Esophagus muscularis mucosa (tissue), 4 donors: ENCODE measurements at places on chromosomes 5 and 9. TPM values are rescaled to one million over a fixed set of nuclear protein-coding genes. Genes with fewer than 3 reads are reported as not detected.

- DNase-seq: no peak
- H3K36me3 ChIP-seq: no peaks in the 10 kb centered on the region
- no peaks in the 10 kb centered on the region for H3K27me3 ChIP-seq
- no peaks in the 10 kb centered on the region for H3K4me1 ChIP-seq
- no peak overlapping the region for H3K4me3 ChIP-seq
These were observed 483.2 kb downstream of the CDH10 start for GRCh38 chr5:24161559-24161958.

DNA sequence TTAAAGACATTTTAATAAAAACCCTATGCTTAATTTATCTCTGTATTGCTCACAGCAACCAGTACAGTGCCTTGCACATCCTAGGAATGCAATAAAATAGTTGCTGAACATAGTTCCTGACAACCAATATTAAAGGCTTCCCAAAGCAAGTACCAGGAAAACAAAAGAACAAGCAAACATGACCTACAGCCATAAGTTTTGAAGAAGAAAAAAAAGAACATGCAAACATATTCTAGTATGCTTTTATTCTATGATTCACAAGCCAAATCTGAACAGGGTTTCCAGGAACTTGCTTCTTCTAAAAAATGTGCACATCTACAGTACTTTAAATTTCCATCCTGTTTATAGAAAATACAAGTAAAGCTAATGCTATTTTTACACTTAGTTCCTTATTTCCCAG, 4.5 kb downstream of the CEMIP2 start:
- H3K4me1 ChIP-seq: peaks cover 12% of the 10 kb centered on the region
- H3K27me3 ChIP-seq: no peaks in the 10 kb centered on the region
- H3K27ac ChIP-seq: no peak overlapping the region
- H3K4me3 ChIP-seq: no peak overlapping the region
- no peaks in the 10 kb centered on the region for H3K36me3 ChIP-seq

DNA sequence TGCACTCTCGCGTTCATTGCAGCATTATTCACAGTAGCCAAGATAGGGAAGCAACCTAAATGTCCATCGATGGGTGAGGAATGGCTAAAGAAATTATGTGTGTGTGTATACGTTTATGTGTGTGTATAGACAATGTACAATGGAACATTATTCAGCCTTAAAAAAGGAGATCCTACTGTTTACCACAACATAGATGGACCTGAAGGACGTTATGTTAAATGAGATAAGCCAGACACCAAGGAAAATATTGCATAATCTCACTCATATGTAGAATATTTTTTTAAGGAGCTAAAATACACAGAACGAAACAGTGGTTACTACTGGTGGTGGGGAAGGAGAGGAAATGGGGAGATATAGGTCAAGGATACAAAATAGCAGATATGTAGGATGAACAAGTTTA, 2.4 kb downstream of the KIF2A start:
- no peak overlapping the region for H3K27ac ChIP-seq
- H3K4me3 ChIP-seq: no peak overlapping the region
- H3K4me1 ChIP-seq: peaks cover 43% of the 10 kb centered on the region
- DNase-seq: no peak
- H3K36me3 ChIP-seq: no peaks in the 10 kb centered on the region
- no peaks in the 10 kb centered on the region for H3K27me3 ChIP-seq

- H3K4me1 ChIP-seq: no peaks in the 10 kb centered on the region
- no peaks in the 10 kb centered on the region for H3K27me3 ChIP-seq
- no peak for DNase-seq
These were observed 157.9 kb upstream of the PANK3 start for GRCh38 chr5:168737066-168737465.

DNA sequence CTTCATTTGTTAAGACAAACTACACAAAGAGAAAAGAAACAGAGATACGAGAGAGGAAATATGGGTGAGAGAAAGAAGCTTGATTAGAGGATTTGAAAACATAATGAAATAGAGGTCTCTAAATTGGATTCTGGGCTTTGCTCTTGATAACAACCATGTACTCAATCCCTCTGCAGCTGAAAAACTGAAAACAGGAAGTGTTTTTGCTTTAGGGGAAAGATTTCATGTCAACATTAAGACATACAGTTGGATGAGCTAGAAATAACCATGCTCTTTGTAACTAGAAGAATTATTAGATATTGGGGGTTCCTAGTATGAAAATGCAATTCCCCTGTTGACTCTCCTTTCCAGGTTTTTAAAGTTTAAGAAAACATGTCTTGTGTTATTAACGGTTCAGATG, 21.9 kb downstream of the CRHBP start:
- no peak for DNase-seq
- no peak overlapping the region for H3K4me3 ChIP-seq
- no peaks in the 10 kb centered on the region for H3K27me3 ChIP-seq
- H3K36me3 ChIP-seq: no peaks in the 10 kb centered on the region

DNA sequence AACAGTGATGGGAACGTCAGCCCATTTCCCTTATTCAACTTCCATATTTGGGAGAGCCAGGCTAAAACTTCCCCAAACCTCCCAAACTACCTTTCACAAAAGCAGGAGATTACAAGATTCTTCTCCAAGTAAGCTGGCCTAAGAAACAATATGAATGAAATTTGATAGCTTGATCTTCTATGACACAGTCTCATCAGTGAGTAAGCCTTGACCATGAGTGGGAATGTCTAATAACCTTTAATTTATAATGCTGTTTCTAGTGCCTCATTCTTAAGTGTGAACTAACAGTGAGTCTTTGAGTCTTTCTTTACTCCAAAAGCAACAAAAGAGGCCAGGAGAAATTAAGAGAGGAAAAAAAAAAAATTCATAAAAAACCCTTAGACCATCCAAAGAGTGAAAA, 1379.9 kb downstream of the EFNA5 start:
- no peaks in the 10 kb centered on the region for H3K27me3 ChIP-seq
- no peak overlapping the region for H3K27ac ChIP-seq
- no peak for DNase-seq
- no peak overlapping the region for H3K4me3 ChIP-seq
- no peaks in the 10 kb centered on the region for H3K36me3 ChIP-seq

The AIF1L gene
- total RNA-seq: 22.9 TPM
